ENCODE measurements at places on chromosomes 7 and 10.

DNA sequence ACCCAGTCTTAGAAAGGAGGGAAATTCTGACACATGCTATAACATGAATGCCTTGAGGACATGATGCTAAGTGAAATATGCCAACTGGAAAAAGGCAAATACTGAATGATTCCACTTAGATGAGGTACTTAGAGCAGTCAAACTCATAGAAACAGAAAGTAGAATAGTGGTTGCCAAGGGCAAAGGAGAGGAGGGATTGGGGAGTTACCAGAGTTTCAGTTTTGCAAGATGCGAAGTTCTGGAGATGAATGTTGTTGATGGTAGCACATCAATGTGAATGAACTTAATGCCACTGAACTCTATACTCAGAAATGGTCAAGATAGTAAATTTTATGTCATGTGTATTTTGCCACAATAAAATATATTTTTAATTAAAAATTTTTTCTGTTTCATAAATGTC, 38.9 kb downstream of the DRGX start:
- H3K4me3 ChIP-seq = no peak overlapping the region
- no peak for DNase-seq
- H3K27me3 ChIP-seq = no peaks in the 10 kb centered on the region
- H3K36me3 ChIP-seq = no peaks in the 10 kb centered on the region
- no peaks in the 10 kb centered on the region for H3K4me1 ChIP-seq

DNA sequence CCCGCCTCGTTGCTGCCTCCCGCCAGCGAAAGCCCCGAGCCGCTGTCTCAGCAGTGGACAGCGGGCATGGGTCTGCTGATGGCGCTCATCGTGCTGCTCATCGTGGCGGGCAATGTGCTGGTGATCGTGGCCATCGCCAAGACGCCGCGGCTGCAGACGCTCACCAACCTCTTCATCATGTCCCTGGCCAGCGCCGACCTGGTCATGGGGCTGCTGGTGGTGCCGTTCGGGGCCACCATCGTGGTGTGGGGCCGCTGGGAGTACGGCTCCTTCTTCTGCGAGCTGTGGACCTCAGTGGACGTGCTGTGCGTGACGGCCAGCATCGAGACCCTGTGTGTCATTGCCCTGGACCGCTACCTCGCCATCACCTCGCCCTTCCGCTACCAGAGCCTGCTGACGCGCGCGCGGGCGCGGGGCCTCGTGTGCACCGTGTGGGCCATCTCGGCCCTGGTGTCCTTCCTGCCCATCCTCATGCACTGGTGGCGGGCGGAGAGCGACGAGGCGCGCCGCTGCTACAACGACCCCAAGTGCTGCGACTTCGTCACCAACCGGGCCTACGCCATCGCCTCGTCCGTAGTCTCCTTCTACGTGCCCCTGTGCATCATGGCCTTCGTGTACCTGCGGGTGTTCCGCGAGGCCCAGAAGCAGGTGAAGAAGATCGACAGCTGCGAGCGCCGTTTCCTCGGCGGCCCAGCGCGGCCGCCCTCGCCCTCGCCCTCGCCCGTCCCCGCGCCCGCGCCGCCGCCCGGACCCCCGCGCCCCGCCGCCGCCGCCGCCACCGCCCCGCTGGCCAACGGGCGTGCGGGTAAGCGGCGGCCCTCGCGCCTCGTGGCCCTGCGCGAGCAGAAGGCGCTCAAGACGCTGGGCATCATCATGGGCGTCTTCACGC, 825 bp downstream of the ADRB1 start:
- H3K27me3 ChIP-seq = peaks cover 78% of the 10 kb centered on the region
- H3K4me3 ChIP-seq = peak overlapping the region; percentile 86
- no peak overlapping the region for H3K27ac ChIP-seq
- peaks cover 9% of the 10 kb centered on the region for H3K4me1 ChIP-seq
- peaks cover 11% of the 10 kb centered on the region for H3K36me3 ChIP-seq

GRCh38 chr7:95933618-95934017, 161.3 kb downstream of the DYNC1I1 start:
- DNase-seq = no peak
- no peak overlapping the region for H3K4me3 ChIP-seq
- no peaks in the 10 kb centered on the region for H3K4me1 ChIP-seq
- H3K27ac ChIP-seq = no peak overlapping the region
- H3K27me3 ChIP-seq = peaks cover 9% of the 10 kb centered on the region

- H3K4me1 ChIP-seq = no peaks in the 10 kb centered on the region
- no peak overlapping the region for H3K27ac ChIP-seq
- peaks cover 78% of the 10 kb centered on the region for H3K27me3 ChIP-seq
- H3K36me3 ChIP-seq = no peaks in the 10 kb centered on the region
- no peak overlapping the region for H3K4me3 ChIP-seq
Observed at GRCh38 chr7:132355048-132355447, 221.2 kb downstream of the PLXNA4 start.

DNA sequence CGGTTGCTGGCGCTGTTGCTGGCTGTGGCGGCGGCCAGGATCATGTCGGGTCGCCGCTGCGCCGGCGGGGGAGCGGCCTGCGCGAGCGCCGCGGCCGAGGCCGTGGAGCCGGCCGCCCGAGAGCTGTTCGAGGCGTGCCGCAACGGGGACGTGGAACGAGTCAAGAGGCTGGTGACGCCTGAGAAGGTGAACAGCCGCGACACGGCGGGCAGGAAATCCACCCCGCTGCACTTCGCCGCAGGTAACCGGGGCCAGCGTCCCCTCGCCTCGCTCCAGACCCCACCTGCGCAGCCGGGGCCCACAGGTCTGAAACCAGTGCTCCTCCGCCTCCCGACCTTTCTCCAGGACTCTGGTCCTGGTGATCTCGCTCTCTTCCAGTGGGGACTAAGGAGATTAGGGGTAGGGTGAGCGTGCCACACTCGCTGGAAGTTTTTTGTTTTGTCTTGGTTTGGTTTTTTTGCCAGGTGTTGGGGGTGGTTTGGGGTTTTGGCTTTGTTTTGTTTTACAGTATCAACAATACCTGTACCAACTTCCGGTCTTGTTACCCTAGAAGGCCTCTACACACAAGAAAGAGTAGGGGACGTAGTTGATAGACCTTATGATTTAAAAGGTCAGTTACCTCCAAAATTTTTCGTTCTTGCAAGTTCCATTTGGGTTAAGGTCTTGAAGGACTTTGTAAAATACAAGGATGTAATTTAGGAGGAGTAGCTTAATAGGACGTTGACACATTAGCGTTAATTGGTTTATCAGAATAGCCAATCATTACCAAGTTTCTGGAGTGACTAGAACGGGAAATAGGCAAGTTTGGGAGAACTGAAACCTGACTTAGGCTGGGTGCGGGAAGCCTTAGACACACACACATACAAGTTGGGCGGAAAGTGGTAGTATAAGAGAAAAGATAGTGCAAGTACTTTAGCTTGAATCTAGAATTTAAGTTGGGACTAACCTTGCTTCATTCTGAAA, 704 bp downstream of the TNKS2 start:
- H3K27me3 ChIP-seq = no peaks in the 10 kb centered on the region
- DNase-seq = peak; percentile 52
- H3K27ac ChIP-seq = peak overlapping the region; percentile 99
- peaks cover 35% of the 10 kb centered on the region for H3K36me3 ChIP-seq

GRCh38 chr7:116162254-116162653, 48.1 kb upstream of the TES start:
- peaks cover 32% of the 10 kb centered on the region for H3K27me3 ChIP-seq
- H3K36me3 ChIP-seq = no peaks in the 10 kb centered on the region
- peaks cover 2% of the 10 kb centered on the region for H3K4me1 ChIP-seq
- DNase-seq = no peak
- H3K27ac ChIP-seq = no peak overlapping the region

Data from effector memory CD8-positive, alpha-beta T cell (primary cell).